Ovary (tissue), 10 donors: ENCODE measurements at places on chromosomes 3 and 15. TPM values are rescaled to one million over a fixed set of nuclear protein-coding genes. Genes with fewer than 3 reads are reported as not detected.

PIERCE2 gene
- polyA plus RNA-seq, result 1.5 TPM

GOLGA8H gene
- 0.10 TPM for polyA plus RNA-seq

ESYT3 gene
- polyA plus RNA-seq, result 0.53 TPM

TRPM1 gene
- not detected for polyA plus RNA-seq

DNA sequence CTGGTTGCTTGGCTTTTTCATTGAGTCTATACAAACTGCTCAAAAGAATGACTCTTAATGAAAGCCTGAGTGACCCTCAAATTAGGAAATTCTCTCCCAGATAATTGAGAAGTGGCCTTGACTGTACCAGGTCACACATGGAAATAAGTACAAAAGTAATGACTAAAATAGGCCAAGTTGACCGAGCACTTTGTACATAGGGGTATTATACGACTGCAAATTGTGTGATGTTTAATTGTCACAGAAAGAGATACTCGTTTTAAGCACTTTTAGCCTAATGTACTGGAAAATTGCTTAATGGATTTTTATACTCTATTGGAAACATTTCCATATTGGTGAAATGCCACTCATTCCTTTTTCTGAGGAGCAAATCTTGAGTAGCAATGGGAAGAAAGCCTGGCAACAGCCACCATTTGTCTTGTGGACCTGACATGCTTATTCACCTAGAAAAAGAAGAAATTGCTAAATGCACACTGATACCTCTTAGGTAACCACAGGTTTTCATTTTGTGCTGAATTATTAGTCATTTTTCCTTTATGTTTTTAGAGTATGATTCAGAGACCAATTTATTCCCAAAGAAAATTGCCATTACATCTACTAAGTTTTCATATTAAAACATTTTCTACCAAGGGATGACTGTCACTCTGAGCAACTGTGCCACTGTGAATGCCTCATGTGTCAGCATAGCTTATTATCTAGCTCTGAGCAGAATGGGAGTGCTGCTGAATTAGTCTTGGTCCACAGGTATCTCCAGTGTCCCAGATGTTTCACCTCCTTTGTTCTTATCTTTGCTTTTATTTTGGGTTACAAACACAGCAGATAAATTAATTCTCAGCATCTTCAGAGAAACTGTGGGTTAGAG is 8.9 kb upstream of the PXK start:
- DNase-seq, result no peak

DNA sequence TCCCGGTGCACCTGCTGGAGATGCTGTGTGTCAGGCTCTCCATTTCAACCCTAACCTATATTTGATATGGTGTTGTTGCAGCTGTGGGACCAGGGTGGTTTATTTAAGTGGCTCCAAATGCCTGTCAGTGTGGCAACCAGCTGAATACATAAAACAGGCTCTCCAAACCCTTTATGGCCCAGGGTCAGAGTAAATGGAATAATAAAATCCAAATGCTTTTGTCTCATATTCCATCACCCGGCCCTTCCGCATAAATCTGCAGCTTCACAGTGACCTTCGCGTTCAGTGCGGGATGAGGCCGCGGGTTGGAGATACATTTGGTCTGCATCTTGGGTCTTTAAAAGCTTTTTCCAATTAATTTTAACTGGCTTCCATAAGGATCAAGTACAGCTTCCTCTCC is 382.1 kb upstream of the NR2F2 start:
- DNase-seq, result no peak

GRCh38 chr15:31161951-31162350 is 60.4 kb upstream of the TRPM1 start:
- DNase-seq, result no peak

DNA sequence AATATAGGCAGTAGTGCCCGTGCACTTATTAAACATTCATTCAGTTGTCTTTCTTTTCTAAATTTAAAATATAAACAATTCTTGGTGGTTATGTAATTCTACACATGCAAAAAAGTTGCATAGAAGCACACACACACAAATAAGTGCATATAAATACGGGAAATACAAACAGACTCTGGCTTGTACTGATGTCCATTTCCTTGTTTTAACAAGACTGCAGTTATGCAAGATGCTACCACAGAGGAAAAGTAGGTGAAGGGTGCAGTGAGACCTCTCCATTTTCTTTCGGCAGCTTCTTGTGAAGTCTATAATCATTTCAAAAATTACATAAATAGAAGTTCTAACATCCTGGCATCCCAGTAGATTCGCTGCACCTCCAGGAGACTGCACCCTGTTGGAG is 130.6 kb upstream of the BCL6 start:
- no peak for DNase-seq

DNA sequence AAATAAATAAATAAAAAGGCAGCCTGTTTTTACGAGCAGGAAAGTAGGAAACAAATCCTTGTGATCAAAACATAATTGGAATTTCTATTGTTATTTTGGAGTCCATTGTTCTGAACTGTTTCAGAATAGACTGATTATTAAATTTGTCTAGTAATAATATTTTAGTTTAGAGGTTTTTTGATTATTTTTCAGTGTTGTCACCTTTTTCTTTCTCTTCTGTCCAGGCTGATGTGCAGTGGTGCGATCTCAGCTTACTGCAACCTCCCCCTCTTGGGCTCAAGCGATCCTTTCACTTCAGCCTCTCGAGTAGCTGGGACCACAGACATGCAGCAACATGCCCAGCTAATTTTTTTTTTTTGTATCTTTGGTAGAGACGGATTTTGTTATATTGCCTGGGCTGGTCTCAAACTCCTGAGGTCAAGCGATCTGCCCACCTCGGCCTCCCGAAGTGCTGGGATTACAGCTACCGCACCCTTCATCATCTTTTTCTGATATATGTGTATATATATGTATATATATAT is 38.0 kb downstream of the KAT2B start:
- DNase-seq, result no peak

- no peak for DNase-seq
Observed at GRCh38 chr3:114452256-114452655, 158.4 kb downstream of the TIGIT start.
